Fibroblast of skin of right quadriceps (primary cell): ENCODE measurements at places on chromosomes 1 and 21.
A peak's percentile ranks its signal among the peaks of the same experiment; 100 is the strongest.

- DNase-seq, result no peak
Observed at GRCh38 chr1:84724128-84724860, 34.0 kb upstream of the SSX2IP start.

DNA sequence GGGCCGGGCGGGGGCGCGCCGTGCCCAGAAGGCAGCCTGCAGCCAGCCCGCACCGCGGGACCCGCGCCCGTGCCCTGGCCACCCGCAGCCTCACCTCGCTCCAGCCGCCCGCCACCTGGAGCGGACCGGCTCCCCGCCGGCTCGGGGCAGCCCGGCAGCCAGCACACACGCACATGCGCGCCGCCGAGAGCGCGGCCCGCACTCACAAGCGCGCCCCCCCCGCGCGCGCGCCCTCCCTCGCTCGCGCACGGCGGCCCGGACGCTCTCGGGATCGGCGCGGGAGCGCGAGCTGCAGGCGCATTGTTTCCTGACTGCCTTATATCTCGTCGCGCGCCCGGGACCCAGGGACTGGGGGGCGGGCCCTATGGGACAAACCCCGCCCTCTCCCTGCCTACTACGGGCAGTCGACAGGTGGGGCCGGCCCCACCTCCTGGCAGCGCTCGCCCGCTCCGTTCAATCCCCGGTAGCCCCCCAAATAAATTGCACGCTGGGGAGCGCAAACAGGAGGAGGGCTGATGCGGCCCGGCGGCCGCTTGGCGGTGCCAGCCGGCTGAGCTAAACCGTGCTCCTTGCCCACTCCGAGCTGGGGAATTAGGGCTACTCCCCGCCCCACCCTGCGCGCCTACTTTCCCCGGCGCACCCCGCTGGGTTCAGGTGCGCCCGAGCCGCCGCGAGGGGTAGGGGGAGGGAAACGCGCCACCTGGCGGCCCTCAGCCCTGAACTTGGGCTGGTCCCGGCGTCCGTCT, at the start of gene MYCL:
Gene MYCL, minus strand, starts transcription at position 204 of the 746 bp plus-strand sequence. CDS start 483 bp downstream, outside the sequence.
- DNase-seq, result peak; percentile 47

DNA sequence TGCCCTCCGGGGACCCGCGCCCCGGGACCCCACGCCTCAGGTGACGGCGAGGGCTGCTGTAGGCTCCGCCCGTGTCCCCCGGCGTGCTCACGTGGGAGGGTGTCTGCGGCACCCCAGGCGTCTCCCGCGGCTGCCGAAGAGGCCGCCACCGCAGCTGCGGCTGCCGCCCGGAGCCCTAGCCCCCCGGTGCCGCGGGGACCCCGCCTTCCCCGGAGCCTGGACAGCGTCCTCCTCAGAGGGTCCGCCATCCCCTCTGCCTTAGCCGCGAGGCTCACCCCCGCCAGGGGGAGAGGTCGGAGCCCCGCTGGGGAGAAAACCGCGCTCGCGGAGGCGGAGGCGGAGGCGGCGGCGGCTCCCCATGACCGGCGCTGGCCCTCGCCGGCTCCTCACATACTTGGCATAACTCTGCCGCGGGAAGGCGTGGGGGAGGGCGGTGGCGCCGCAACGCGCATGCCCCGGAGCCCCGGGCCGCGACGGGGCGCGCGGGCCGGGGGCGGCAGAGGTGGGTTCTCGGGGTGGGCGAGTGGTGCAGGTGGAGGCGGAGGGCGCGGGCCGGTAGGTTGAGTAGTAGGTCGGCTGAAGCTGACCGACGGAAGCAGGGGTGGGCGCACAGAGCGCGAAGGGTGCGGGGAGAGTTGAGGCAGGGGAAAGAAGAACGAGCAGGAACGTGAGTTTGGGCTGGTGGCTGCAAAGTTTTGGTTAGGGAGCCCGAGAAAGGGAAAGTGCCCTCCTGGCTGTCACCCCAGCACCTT, 700 bp upstream of the SYDE2 start:
- DNase-seq, result peak; percentile 75

DNA sequence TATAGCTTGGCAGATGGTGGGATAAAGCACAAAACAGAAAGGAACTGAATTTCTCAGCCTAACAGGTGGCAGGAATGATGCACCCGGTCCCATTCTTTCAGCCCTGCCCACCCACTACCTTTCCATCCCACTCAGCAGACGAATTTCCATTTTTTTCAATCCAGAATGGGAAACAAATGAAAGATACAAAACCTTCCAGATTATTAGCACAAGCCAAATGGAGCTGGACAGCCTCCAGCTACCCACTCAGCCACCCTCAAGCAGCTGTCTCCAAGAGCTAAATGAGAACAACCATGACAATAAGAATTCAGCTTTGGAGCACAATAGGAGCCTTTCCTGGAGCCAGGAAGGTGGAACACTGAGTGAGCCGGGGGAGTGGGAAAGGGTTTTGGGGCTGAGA, 96.3 kb upstream of the ST6GALNAC5 start:
- DNase-seq, result no peak

DNA sequence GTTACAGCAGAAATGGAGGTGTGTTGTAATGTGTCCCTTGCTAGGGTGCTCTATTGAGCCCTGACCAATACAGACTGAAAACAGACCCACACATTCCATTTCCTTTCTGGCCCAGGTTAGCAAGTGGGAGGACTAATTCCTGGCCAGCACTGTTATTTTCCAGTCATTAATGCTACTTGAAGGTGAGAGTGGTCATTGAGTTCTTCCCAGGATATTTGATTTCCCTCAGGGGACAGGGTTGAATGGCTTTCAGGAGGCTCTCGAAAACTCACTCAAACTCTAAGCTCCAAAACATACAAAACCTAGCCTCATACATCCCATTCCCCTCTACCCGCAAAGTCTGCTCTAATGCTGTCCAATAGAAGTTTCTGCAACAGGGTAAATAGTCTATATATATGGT, 6.2 kb downstream of the LRRC52 start:
- no peak for DNase-seq

DNA sequence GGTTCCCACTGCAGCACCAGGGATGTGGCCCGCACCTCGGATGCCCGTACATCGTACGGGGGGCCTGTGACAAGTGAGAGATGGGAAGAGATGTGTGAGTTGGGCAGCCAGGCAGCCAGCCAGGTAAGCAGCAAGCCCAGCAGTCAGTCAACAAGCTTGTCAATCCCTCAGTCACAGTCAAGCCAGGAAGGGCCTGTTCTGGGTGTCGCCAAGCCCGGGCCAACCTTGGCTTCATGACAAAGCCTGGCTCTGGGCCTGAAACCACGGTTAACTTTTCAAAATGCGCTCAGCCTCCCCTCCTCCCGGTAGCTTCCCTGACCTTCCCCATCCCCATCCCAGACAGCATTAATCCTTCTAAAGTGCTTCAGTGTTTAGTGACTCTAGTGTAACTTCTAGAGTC, 31.8 kb downstream of the MYOM3 start:
- DNase-seq, result no peak

DNA sequence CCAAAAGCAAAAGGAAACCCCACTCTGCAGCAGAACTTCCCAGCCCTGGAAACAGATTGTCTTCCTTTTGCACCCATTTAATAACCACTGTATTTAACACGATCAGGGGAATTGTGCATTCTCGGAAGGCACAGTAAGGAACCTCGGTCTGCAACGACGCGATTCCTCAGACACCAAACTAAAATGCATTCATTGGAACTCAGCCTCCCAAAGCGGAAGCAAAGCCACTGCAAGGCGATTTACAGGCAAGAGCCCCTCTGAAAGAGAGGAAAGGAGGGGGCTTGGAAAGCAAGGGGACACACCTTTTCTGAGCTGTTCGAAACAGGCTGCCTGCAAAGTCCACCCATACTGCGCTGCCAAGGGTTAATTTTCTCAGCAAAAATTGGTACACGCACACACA, 297.7 kb downstream of the OMA1 start:
- DNase-seq, result no peak

DNA sequence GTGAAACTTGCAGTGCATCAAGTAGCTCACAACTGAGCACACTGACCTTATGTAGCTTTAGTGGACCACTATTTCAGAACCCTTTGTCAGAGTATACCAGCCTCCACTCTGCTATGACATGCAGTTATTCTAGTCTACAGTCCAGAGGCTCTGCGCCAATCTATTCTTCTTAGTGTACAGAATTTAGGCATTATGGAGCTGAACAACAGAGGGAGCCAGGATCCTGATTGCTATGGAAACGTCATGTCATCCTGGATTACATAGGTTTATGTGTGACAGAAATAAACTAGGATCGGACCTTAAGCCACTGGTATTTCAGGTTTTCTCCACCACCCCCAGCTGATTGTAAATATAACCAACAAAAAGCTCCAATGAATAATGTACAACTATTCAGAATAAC, 48.1 kb upstream of the EEIG2 start:
- DNase-seq, result no peak

DNA sequence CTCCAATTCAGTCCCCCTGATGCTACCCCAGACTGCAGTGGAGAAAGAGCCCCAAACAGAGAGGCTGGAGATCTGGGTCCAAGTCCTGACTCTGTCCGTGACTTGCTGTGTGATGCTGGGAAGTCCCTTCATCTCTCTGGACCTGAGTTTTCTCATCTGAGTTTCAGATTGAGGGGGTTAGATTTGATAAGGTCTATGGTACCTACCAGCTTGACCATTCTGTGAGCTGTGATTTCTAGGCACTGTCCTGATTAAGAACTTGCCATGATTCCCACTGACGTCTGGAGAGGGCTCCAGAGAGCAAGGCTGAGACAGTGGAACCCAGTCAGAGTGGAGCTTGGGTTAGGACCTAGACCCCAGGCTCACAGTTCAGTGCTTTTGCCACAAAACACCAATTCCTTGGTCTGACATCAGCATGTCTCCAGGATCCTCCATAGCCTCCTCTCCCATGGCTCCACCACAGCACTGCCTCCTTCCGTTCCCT, 43.8 kb upstream of the DMBX1 start:
- no peak for DNase-seq

GRCh38 chr1:3654549-3655281, 2.4 kb downstream of the TP73 start:
- no peak for DNase-seq

DNA sequence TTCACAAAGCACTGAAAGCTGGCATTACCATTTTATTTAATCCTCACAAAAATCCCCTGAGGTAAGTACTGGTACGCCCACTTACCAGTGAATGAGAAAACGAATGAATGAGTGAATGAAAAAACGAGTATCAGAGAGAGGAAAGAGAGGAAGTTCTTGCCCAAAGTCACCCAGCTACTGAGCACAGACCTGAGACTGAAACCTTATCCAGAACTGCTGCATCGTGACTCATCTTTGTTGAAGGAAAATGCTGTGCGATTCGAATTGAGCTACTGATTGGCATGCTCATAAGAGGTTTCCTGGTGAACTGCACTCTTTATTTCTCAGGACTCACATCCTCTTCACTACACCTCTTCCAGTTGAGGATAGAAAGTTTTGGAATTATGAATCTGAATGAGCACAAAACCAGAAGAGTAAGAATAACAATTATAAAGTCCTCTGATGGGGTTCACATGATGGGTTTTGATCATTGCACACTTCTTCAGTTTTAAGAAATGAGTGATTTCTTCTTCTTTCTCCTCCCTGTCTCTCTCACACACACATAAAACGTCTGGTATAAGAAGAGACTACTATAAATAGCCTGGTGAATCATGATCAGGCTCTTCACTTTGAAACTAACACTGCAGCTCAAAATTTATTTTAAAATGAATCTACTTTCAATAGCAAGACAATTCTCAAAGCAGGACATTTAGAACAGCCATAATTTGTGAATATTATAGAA, 32.1 kb downstream of the IL12RB2 start:
- peak; percentile 75 for DNase-seq

GRCh38 chr1:202090994-202091393, 31.7 kb upstream of the GPR37L1 start:
- DNase-seq, result no peak

DNA sequence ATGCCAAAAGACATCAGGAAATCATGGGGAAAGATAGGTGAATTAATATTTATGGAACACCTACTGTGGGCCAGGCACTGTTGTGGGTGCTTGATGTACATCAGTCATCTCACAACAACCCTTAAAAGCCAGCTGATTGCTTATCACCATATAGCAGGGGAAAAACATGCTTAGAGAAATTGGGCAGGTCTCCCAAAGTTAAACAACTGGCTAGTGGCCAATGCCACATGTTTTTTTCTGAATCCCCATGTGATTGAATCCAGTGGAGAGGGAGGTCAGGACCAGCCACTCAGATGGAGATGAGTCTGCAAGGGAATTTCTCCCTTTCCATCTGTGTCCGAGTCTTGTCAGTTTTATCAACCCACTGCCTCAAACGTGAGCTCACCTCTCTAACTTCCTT, 33.5 kb downstream of the UTP25 start:
- DNase-seq, result no peak

DNA sequence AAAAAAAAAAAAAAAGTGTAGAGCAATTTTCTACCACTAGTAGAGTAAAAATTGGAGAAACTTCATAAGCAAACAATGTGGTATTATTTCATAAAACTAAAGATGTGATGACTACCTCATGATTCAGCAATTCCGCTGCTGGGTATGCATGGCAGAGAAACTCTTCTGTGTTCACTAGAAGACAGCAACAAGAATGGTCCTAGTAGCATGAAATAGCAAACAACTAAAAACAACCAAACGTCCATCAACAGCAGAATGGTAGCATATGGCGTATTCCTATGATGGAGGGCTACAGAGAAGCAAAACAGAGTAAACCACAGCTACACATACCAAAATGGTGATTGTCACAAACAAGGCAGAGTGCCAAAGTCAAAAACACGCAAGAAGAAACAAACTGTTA, 18.9 kb downstream of the HTR1D start:
- DNase-seq, result peak; percentile 92

DNA sequence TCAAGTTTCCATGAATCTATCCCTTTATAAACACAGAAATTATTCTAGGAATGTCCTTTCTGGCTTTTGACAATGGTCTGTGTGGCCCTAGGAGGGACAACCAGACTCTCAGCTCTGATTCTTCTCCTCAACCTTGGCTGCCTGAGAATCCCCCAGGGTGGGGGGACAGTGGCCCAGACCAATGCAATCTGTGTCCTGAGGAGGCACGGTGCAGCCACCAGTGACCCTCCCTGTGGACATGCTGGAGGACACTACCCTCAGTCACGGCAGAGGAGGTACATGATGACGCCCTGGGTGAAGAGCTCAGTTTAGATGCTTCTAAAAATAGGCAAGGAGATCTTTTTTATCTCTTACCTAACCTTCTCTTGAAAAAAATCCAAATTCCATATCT, 91.7 kb downstream of the PGBD5 start:
- no peak for DNase-seq

DNA sequence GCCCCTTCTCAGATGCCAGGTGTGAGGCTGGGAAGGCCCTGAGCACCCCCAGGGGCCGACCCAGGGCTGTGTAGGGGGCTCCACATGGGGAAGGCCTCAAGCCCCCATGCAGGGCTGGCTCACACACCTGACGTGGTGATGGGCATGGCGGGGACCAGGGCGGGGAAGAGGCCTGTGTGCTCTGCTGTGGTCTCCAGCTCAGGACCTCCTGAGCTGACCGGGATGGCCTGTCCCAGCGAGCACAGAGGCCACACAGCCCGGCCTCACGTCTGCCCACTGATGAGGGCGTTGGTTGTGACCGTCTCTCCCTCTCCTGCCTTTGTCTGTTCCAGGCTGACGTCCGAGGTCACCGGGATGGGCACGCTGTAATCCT, 40.2 kb upstream of the COL6A1 start:
- no peak for DNase-seq

DNA sequence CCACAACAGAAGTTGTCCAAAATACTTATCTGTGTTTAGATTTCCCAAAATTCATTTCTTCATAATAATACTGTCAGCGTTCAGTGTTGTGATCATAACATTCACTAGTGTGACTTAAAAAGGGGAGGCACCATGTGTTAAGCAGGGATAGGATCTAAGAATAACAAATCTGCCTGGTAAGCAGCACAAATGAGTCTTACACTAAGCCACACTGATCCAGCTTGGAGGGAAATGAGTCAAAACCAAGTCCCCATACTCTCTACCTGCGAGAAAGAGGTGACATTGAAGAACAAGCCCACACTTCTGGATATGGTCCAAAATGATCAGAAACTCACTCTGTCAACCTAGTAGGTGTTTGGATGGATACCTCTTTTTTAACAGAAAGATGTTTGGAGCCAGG, 145.5 kb downstream of the CRB1 start:
- no peak for DNase-seq
